ENCODE measurements at places on chromosomes 1 and 21. TPM values are rescaled to one million over a fixed set of nuclear protein-coding genes. Genes with fewer than 3 reads are reported as not detected.

- no peak overlapping the region for H3K27ac ChIP-seq
- no peaks in the 10 kb centered on the region for H3K36me3 ChIP-seq
- no peak for DNase-seq
- H3K27me3 ChIP-seq, result no peaks in the 10 kb centered on the region
- no peak overlapping the region for H3K4me3 ChIP-seq
Observed at GRCh38 chr1:85587841-85588240, 7.3 kb downstream of the CCN1 start.

The ASCL5 gene
- total RNA-seq, result not detected

DNA sequence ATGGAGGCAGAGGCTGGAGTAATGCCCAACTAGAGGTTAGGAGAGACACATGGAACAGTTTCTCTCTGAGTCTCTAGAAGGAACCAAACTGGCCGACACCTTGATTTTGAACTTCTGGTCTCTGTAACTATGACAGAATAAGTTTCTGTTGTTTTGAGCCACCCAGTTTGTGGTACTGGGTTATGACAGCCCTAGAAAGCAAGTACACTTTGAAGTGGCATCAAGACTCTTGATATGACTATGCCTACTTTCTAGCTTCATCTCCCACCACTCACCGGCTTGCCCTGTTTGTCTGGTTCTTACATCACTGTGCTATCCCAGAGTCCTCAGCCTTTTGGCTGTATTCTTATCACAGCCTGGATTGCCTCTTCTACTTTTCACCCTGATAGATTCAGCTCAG, 230.3 kb upstream of the USP24 start:
- no peak for DNase-seq
- no peaks in the 10 kb centered on the region for H3K27me3 ChIP-seq
- H3K36me3 ChIP-seq, result no peaks in the 10 kb centered on the region
- H3K4me1 ChIP-seq, result no peaks in the 10 kb centered on the region
- no peak overlapping the region for H3K27ac ChIP-seq

DNA sequence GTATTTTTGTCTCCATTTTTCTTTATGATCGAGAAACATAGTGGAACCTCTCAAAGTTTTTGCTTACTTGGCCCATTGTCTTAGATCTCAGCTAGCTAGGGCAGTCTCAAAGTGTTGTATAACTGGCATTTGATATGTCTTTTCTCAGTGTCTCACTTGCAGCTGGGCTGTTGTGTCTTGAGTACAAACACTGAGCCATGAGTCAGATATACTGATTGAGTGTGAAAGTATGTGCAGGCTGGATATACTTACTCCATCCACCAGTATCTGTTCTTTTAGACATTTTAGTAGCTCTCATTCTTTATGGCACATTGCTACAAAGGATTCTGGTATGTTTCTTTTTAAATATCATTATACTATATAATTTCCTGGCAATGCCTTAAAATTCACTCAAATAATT, 14.3 kb upstream of the GPR52 start:
- H3K27me3 ChIP-seq, result no peaks in the 10 kb centered on the region
- no peak for DNase-seq
- no peak overlapping the region for H3K4me3 ChIP-seq

The NBPF9 gene
- 21.2 TPM for total RNA-seq

DNA sequence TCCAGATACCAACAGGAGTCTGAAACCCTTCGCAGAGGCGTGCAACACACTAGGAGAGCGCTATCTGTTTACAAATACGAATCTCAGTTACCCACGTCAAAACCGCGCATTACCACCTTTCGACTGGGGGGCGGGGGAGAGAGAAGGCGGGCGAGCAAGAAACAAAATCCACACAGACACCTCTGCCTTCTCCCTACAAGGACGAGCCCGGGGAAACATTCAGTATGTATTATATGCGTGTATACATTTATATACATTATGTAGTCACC, 722 bp downstream of the TUT4 start:
- H3K4me3 ChIP-seq, result peak overlapping the region; percentile 82
- H3K36me3 ChIP-seq, result no peaks in the 10 kb centered on the region
- no peaks in the 10 kb centered on the region for H3K27me3 ChIP-seq
- peak overlapping the region; percentile 94 for H3K27ac ChIP-seq
- no peaks in the 10 kb centered on the region for H3K4me1 ChIP-seq

The DCDC2B gene
- total RNA-seq, result not detected

DNA sequence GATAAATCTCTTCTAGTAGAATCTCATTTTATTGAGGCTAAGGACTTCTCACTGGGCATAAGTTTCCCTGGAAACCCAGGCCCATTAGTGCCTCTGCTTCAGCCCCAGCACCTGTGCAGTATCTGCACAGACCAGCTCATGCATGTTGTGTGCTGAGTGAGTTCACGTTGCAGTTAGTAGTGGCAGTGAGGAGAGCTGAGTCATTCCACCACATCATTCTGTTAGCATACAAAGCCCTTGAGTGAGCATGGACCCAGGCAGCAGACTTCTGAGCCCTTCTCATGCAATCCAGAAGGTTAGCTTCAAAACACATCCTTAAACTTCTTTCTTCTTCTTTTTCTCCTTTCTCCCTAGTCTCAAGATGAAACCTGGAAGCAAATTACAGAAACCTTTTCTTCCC, 45.8 kb upstream of the NTPCR start:
- no peak overlapping the region for H3K4me3 ChIP-seq
- no peaks in the 10 kb centered on the region for H3K36me3 ChIP-seq
- H3K27me3 ChIP-seq, result no peaks in the 10 kb centered on the region
- DNase-seq, result no peak
- no peaks in the 10 kb centered on the region for H3K4me1 ChIP-seq

The IBA57 gene
- total RNA-seq, result 3.4 TPM

GRCh38 chr1:48077795-48078222, 80.6 kb upstream of the TRABD2B start:
- H3K27me3 ChIP-seq, result no peaks in the 10 kb centered on the region
- no peak for DNase-seq
- no peak overlapping the region for H3K4me3 ChIP-seq
- H3K4me1 ChIP-seq, result no peaks in the 10 kb centered on the region

DNA sequence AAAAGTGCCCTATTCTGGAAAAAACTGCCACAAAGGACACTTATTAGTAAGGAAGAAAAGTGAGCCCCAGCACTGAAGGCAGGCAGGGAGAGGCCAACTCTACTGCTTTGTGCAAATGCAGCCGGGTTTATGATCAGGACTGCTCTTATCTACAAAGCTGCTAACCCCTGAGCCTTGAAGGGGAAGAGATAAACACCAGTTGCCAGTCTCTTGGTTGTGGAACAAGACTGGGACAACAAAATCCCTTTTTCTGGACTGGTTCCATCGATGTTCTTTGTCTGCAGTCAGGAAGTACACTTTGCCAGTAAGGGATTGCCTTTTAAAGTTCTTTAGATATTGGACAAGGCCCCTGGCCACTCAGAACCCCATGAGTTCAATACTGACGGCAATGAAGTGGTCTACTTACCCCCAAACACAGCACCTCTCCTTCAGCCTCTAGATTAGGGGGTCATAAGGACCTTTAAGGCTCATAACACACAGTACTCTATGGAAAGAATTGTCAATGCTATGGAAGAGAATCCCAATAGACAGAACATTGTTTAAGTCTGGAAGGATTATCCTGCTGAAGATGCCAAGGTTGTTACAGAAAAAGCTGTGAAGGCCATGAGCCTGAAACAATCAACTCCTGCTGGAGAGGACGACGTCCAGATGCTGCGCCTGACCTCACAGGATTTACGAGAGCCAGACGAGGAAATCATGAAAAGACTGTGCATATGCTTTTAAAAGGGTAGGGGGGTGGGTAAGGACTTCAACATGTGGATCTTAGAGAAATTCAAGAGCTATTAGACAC, 43.6 kb downstream of the GNB1 start:
- no peaks in the 10 kb centered on the region for H3K27me3 ChIP-seq
- no peaks in the 10 kb centered on the region for H3K4me1 ChIP-seq
- H3K36me3 ChIP-seq, result no peaks in the 10 kb centered on the region
- no peak for DNase-seq
- H3K4me3 ChIP-seq, result no peak overlapping the region

DNA sequence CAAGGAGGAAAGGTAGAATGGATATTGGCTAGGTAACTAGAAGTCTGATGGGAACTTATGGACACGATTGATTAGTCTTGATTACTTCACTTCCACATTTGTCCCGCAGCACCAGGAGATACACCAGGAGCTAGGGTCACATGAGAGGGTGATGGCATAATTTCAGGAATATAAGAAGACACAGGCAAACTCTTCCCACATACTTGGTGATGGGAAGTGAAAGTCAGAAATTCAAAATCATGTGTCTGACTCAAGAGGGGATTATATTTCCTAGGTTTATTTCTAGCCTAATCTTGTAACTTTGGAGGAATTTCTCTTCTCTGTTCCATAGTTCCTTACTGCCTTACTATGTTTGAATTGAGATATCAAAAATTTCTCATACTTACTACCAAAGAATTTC, 185.0 kb downstream of the PBX1 start:
- no peak for DNase-seq
- H3K27me3 ChIP-seq, result no peaks in the 10 kb centered on the region
- no peak overlapping the region for H3K4me3 ChIP-seq
- no peaks in the 10 kb centered on the region for H3K4me1 ChIP-seq
- H3K36me3 ChIP-seq, result no peaks in the 10 kb centered on the region

The FCRL1 gene
- not detected for total RNA-seq

DNA sequence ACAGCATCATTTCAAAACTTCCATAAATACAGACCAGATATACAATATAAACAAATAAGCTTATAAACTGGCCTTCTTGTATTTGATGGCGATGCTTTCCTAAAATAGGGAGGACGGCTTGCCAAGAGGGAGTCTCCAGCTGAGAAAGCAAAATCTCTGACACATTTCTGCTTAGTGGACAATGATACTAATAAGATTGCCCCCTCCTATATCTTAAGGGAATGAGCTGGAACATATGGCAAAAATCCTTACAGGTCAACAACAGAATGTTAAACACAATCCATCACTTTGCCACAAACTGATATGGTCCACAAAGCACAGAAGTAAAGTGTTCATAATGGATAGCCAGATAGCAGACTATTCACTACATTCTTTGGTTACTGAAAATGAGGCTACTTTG, 7.1 kb upstream of the GADD45A start:
- DNase-seq, result no peak
- no peak overlapping the region for H3K4me3 ChIP-seq
- no peak overlapping the region for H3K27ac ChIP-seq
- no peaks in the 10 kb centered on the region for H3K36me3 ChIP-seq

DNA sequence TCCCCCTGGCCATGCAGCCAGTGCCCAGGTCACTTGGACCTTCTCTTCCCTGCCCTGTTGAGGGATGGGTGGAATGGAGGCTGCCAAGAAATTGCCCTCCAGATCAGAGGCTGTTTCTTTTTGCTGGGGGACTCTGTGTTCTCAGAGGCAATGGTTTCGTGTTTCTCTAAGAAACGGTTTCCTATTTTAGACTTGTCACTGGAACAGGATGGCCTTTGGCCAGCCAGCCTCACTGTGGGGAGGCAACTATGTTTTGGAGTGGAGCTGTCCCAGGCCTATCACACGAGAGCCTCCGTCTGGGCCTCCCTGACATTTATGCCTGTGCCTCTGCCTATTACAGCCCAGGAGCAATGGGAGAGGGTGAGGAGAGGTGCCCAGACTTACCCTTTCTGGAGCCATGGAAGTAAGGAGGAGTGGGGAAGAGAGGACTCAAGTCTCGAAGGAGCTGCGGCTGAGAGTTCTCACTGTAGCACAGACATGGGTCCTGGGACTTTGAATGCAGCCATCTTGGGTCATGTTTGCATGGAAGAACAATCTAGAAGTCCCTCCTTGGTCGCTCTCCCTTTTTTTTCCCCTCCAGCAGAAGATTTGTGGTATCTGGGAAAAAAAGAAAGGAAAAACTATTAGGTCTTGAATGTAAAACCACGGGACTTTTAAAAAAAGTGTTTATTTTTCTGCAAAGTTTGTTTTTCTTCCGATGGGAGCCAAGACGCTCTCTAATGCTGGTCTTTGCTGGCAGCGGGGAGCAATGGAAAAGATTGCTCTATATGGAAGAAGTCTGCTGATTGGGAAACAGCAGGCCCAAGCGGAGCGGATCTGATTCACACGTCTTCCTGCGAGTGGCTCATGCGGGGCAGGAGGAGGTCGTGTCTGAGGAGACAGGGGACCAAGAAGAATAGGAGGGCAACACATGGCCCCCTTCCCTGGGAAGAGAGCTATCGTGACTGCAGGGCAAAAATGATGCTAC, 219.2 kb downstream of the FOXD2 start:
- no peaks in the 10 kb centered on the region for H3K4me1 ChIP-seq
- H3K27me3 ChIP-seq, result no peaks in the 10 kb centered on the region
- H3K4me3 ChIP-seq, result no peak overlapping the region
- H3K36me3 ChIP-seq, result no peaks in the 10 kb centered on the region
- no peak overlapping the region for H3K27ac ChIP-seq

GRCh38 chr1:243421784-243422183, 165.9 kb downstream of the SDCCAG8 start:
- peak overlapping the region; percentile 24 for H3K4me3 ChIP-seq
- no peaks in the 10 kb centered on the region for H3K36me3 ChIP-seq
- no peak overlapping the region for H3K27ac ChIP-seq
- H3K4me1 ChIP-seq, result no peaks in the 10 kb centered on the region

- no peaks in the 10 kb centered on the region for H3K4me1 ChIP-seq
- H3K27me3 ChIP-seq, result no peaks in the 10 kb centered on the region
- peak overlapping the region; percentile 63 for H3K4me3 ChIP-seq
- no peaks in the 10 kb centered on the region for H3K36me3 ChIP-seq
Observed at GRCh38 chr1:160400646-160401486, 502 bp downstream of the VANGL2 start.

DNA sequence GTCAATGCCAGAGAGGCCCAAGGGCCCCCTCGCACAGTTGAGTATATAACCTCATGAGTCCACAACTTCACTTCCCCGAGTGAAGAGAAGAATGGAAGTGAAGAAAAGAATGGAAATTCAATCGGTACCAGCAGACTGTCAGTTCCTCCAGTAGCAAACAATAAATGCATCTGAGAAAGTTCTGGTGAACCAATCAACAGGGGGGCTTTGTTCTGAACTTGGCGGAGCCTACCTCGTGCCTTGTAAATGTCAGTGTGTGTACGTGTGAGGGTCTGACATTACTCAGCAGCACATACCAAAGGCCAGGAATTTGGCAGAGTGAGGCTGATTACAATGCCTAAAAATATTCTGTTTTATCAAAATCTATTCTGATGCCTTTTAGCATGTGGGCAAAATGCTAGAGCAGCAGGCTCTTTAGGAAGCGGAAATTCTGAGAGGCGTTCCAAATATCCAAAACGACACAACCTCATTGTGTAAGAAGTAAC, 238.5 kb downstream of the LTN1 start:
- no peaks in the 10 kb centered on the region for H3K4me1 ChIP-seq
- no peaks in the 10 kb centered on the region for H3K36me3 ChIP-seq
- no peak for DNase-seq
- no peaks in the 10 kb centered on the region for H3K27me3 ChIP-seq
- no peak overlapping the region for H3K27ac ChIP-seq

DNA sequence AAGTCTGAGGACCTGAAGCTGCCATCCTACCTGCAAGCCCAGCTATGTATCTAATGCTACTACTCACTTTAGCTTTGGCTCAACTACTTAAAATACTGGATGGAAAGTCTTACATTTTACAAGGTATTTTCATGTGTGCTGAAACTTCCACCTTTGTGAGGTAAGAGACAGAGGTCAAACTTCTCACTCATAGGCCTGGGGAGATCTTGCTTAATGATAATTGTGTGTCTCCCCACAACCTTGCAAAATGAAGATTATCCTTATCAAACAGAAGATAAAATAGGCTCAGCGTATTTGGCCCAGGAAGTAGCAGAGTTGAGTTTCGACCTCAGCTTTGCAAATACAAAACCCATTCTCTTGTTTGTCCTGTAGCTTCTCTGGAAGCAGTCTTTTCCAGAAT, 63.7 kb downstream of the CENPF start:
- no peak overlapping the region for H3K27ac ChIP-seq
- H3K36me3 ChIP-seq, result no peaks in the 10 kb centered on the region
- no peak for DNase-seq
- H3K4me1 ChIP-seq, result no peaks in the 10 kb centered on the region
- H3K27me3 ChIP-seq, result no peaks in the 10 kb centered on the region
